ENCODE measurements at places on chromosomes 2 and 18.

GRCh38 chr18:35121531-35121930 lies 80.3 kb downstream of the MAPRE2 start:
- DNase-seq, result no peak

- no peak for DNase-seq
Measured at GRCh38 chr2:39506215-39506614, 69.1 kb upstream of the MAP4K3 start.

- no peak for DNase-seq
Measured at GRCh38 chr2:121521359-121521758, 9.3 kb upstream of the RNU4ATAC start.

DNA sequence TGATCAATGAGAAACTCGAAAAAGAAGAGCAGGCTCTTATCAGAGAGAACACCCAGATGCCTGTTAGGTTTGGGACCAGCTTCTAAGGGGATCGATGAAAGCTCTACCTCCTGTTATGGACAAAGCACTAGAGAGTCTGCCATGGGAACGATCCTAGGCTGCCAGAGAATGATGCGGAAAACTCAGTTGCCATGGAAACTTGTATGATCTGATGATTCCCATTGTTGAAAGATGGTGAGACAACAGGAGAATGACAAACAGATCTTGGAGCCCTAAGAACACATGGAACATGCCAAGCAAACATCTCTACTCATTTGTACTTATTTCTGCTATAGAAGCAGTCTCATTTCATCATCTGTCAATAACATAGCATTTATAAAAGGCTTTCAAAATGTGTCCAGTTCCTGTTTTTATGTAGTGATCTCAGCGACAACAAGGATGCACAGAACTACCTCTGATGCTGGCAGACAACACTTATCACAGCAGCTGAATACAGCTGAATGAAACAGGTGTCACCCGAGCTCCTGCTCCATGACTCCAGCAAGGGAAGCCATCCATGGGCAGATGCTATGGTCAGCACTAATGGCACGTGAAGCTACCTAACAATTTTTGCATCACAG lies 59.6 kb downstream of the NCKAP5 start:
- no peak for DNase-seq

DNA sequence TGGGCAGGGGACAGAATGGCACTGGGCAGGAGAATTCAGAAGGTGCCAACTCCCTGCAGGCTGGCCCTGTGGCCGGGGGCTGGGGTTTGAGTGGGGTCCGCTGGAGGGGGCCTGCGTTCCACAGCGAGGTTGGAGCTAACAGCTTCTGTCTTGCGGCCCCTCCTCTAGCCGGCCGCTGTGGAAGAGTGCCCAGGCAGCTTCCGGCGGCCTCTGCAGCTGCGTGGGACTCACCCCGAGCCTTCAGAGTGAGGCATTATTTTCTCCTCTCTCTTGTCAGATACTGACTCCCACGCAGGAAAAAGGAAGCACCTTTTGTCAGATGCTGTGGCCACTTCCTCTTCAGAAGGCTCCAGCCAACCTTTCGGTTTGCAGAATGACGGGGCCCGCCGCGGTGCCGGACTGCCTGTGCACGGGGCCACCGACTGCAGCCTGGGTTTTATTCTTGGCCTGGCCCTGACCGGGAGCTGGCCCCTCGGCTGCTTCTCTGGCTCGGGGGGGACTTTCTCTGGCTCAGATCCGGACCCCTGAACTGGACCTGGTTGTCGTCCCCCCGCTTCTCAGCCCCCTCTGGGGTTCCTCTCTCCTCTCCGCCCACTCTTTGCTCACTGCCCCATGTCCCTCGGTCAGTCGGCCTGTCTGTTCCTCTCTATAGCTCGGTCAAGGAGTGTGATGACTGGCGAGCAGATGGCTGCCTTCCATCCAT lies 40.1 kb downstream of the ARHGAP25 start:
- DNase-seq, result no peak

- DNase-seq, result no peak
Measured at GRCh38 chr18:5895299-5895875, at the start of gene TMEM200C. Gene TMEM200C, minus strand, starts transcription at chr18:5895522. Its CDS starts 3,459 bp downstream, at chr18:5892063.

GRCh38 chr18:26442126-26442525 lies 106.2 kb downstream of the KCTD1 start:
- DNase-seq, result no peak

DNA sequence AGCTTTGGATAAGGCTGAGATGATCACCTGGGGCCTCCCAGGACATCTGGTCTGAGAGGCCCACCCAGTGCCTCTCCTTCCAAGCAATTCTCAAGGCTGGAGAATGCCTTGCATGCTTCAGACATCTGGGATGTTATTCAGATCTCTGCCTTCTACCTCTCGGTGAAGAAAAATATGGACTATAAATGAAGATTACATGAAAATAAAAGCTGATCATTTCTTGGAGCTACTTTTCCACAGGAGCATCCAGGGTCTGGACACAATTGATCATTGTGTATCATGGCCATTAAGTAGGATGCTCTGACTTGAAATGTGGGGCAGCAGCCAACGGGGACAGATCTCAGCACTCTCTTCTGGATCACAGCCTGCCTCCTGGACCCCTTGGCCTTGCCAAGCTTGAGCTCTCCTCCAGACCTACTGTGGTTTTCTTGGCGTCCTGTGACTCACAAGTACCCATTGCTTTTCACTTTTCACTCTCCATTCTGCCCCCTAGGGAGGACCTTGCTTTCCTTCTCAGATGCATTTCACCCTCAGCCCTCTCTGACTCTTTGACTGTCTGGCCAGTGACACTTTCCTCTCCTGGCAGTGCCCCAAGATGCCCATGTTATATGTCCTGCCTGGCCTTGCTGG lies 203.1 kb downstream of the INSIG2 start:
- DNase-seq, result no peak

DNA sequence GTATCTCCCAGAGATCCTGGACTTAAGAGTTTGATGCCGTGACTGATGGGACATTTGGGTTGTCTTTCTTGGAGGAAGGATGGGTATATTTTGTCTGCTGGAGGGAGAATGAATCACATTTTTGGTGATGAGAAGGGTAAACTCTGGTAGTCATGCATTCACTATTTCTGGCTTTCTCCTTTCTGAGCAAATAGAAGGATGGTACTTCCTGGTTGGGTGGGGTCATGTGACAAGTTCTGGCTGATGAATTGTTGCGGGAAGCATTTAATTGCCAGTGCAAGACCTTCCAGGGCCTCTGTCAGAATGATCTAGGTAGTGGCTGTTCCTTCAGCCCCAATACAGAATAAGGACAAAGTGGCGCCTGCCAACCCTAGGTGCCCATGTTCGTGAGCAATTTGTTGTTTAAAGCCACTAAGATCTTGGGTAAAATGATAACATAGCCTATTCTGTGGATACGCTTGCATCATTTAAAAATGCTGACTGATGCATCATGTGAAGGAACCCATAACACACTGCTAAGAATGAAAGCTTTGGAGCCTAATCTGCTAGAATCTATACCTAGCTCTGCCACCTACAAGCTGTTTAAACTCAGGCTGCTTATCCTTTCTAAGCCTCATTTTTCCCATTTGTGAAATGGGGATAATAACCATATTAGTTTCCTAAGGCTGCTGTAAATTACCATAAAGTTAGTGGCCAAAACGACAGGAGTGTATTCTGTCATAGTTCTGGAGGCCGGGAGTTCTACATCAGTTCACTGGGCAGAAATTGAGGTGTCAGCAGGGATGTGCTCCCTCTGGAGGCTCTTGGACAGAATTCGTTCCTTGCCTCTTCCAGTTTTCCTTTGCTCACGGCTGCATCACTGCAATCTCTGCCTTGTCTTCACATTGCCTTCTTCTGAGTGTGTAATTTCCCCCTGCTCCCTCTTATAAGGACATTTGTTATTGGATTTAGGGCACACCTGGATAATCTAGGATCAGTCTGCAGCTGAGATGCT lies 281.3 kb downstream of the AGPS start:
- no peak for DNase-seq

DNA sequence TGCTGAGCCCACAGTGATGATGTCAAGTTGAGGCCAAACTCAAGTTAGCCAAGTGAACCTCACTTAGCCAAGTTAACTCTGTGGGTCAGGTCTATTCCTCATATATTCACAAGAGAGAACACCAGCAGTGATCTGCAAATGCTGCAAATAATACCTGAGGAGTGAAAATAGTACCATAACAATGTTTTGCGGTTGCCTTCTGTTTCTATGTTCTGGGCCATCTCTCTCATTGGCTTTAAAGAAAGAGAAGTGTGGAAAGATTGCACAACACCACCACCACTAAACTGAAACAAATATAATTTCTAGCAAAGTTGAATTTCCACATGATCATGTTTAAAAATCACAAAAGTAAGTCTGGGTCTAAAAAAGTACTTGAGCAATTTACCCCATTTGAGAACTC lies 211.1 kb upstream of the GALNT5 start:
- no peak for DNase-seq

DNA sequence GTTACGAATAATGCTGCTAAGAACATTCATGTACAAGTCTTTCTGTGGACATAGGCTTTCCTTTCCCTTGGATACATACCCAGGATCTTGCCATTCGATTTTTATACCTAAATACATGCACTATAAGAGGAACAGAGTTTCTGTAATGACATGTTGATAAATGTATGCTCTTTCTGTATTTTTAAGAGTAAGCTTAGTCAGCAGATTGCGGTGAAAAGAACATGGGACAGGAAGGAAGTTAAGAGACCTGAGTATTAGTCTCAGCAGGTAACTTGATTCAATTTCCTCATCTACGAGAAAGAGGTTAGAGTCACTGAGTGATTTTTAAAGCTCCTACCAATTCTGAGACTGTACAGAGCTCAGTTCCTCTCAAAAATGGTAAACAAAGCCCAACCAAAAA lies 2.6 kb upstream of the TLK1 start:
- DNase-seq, result no peak
